ENCODE measurements at places on chromosomes 4 and X.

- DNase-seq, result peak; percentile 76
Observed at GRCh38 chr4:183986971-183987946, 82.2 kb downstream of the STOX2 start.

DNA sequence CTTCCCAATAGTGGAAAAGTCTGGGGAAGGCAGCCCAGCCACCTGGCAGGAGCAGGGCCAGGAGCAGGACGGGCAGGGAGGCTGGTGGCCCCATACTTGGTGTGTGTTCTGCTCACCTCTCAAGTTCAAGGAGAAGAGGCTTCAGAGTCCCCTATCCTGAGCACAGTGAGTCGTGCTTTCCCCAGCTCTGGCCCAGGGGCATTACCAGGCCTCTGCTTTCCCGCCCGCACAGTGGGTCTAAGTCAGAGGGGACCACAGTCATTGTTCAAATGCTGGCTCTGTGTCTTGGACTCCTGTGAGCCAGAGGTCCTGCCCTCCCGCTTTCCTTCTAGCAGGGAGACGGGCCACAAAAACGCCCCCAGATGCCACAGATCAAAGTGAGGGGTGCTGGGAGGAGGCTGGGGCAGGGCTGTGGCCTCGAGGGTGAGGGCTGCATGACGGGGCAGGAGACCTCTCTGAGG lies 27.6 kb downstream of the HTRA3 start:
- DNase-seq, result peak; percentile 39

GRCh38 chr4:181541396-181541795 lies 701.8 kb upstream of the TENM3 start:
- no peak for DNase-seq

- no peak for DNase-seq
Observed at GRCh38 chr4:25103418-25103817, 56.8 kb downstream of the SEPSECS start.

GRCh38 chr4:39616651-39617050 lies 22.0 kb downstream of the SMIM14 start:
- DNase-seq, result no peak

DNA sequence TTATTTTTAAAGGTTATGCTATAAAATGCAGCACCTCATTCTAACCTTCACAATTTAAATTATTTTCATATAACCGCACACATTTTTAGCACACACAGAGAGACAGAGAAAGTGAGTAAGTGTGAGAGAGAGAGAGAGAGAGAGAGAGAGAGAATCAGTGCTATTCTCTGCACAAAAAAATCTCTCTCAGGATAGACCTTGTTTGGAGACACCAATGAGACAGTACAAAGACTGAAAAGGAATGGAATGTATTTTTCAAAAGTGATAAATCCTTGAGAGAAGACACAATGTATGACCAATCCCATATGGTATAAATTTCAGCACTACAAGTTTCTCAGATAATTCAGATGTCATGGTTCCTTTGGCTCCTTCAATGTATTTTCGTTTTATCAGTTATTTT lies 132.1 kb upstream of the PCDH18 start:
- no peak for DNase-seq

- no peak for DNase-seq
Observed at GRCh38 chr4:74549936-74550335, 105.0 kb downstream of the AREG start.

DNA sequence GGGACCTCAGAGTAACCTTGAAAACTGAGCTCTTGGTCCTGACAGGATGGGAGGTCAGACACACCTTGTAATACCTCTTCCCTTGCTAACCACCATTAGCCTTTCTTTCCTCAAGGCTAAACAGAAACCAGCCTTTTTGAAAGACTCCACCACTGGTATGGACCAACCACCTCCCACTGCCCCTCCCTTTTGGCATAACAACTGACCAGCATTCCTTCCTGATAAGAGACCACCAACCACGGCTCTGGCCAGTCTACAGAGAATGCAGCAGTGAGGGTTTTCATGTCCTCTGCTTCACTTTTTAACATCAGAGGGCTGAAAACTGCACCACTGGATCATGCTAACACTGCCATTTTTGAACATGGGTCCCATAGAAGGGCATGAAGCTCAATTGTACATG lies 100.2 kb upstream of the MID1IP1 start:
- DNase-seq, result peak; percentile 48

DNA sequence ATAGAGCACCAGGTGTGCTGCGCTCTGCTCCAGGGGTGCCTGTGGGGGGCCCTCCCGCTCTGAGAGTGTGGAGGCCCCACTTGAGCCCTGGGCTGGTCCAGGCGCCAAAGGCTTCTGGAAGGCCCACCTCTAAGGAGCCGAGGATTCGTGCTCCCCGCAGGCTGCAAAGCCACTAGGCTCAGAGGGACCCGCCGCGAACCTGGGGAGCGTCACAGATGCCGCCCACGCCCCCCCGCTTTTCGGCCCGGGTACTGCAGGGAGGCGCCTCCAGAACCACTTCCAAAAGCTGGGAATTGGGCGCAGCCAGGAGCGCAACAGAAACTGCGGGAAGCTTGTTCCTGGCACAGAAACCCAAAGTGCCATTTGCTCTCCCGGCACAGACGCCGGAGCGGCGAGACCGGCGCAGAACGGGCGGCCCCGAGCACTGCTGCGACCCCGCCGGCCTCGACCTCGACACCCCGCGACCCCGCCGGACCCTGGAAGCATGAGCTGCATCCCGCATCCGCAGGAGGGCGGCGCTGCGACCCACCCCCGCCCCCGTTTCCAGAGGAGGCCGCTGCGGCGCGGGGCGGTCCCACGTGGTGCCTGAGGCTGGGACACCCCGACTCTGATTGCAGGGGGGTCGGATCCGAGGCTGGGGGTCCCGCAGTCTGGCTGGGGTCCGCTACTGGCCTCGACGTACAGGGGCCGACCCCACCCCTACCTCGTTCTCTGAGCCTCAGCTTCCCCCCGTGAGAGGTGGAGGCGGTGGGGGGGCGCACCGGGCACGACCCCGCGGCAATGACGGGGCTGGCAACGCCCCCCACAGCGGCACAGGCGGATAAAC lies 30.8 kb downstream of the CPLX1 start:
- peak; percentile 66 for DNase-seq
